ENCODE measurements at places on chromosomes 4 and X.

GRCh38 chr4:140856621-140857062 lies 100.5 kb upstream of the TBC1D9 start:
- DNase-seq, result peak; percentile 81

DNA sequence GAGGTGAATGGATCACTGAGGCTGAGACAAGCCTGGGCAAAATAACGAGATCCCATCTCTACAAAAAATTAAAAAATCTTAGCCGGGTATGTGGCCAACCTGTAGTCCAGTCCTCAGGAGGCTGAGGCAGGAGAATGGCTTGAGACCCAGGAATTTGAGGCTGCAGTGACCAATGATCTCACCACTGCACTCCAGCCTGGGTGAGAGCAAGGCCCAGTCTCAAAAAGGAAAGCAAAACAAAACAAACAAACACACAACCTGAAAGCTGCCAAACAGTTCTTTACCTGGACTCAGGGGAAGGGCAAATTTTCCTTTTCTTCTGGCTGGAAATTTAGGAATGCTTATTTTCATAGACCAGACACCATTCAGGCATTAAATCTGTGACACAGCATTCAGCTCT lies 163.1 kb upstream of the FAT1 start:
- DNase-seq, result no peak

- DNase-seq, result peak; percentile 72
Observed at GRCh38 chr4:125313497-125313896, 1.3 kb upstream of the FAT4 start.

GRCh38 chr4:87005369-87005689 lies 70.5 kb downstream of the AFF1 start:
- DNase-seq, result no peak

DNA sequence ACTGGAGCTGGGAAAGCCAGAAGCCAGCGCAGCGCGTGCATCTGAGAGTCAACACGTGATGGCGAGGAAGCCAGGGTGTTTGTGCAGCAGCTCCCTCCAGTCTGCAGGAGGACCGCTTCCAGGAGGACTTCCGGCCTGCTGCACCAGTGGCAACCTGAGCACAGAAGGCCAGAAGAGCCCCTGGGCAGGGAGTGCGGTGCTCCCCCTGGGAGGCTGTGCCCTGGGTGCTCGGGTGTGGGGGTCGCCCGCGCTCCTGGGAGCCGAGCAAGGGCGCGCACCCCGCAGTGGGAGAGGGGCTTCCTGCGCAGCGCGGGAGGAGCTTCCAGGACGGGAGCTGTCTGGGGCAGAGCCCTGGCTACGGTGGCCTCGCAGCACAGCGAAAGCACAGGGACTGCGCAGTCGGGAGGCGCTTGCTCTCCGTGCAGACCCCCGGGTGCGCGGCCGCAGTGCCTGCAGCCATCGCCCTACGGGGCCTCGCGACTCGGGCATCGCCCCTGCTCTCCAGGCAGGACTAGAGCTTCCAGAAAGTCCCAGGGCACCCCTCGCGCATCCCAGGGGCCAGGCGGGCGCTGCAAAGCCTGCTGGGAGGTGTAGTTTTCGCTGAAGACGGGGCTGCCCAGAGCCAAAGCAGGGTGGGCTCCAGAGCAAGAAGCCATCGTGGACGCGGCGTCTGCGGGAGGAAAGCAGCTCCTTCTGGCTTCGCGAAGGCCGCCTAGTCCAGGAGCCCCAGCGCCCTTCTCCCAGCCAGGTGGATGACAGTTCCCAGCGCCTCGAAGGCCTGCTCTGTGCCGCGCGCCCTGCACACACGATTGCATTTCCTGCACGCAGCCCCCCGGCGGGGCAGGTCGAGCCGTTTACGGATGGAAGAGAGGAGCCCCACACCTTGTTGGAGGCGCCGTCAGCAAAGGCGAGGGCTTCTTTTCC lies 24.1 kb upstream of the WFS1 start:
- no peak for DNase-seq

GRCh38 chr4:121073004-121073435 lies 685 bp upstream of the NDNF start:
- DNase-seq, result no peak

DNA sequence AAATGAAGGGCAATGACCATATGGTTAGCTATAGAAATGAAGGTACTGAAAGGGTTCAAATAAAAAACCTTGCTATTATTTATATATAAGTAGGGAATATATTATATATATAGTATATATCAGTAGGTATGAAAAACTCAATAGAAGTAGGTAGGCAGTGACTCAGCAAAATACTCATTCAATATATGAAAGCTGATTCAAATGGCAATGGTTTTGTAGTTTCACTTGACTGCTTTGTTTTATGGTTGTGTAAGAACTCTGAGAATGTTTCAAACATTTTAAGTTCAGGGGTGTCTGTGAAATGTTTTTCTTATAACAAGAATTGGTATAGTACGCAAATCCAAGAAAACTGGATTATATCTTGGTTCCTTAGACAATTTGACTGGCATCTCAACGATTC lies 4.1 kb downstream of the ZNF280C start:
- no peak for DNase-seq

- DNase-seq, result no peak
Observed at GRCh38 chrX:125769628-125770027, 396.5 kb downstream of the DCAF12L2 start.

DNA sequence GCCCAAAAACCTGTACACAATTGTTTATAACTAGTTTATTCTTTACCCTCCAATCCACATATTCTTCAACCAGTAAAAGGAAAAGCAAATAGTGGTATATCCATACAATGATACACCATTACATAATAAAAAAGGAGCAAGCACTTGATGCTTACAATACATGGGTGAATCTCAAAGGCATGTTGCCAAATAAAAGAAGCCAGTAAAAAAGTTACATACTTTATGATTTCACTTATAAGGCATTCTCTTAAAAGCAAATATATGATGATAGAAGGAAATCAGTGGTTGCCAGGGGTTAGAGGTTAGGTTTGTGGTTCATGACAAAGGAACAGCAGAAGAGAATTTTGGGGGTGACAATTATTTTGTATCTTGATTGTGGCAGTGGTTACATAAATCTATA lies 896.1 kb upstream of the LCORL start:
- peak; percentile 13 for DNase-seq

DNA sequence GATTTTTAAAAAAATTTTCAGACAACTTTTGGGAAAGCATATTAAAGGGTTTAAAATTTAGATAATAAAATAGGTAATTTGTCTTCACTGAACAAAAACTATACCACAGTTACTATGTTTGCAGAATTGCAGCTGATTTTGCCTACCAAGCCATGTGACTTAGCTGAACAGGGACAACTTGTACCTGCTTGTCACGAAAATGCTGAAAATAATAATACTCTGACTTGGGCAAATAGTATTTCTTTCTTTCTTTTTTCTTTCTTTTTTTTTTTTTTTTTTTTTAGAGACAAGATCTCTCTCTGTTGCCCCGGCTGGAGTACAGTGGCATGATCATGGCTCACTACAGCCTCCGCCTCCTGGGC lies 225.2 kb upstream of the PPP1R2C start:
- no peak for DNase-seq

GRCh38 chr4:23630110-23630509 lies 259.7 kb downstream of the PPARGC1A start:
- peak; percentile 4 for DNase-seq

- DNase-seq, result peak; percentile 59
Observed at GRCh38 chrX:13750204-13750603, 15.7 kb downstream of the OFD1 start.

DNA sequence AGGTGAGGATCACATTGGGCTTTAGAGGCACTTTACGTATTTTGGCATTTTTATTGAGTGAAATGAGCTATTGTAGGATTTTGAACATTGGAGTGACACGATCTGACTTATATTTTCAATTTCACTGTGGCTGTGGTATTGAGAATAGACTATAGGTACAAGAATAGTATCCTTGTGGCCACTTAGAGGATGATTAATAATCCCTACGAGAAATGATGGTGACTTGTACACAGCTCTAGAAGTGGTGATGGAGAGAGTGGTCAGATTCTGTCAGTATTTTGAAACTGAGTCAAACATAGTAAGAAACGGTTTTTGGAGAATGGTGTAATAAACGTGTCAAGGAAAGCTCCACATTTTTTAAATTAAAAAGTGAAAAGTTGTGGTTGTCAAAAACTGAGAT lies 494.7 kb downstream of the EPHA5 start:
- no peak for DNase-seq

DNA sequence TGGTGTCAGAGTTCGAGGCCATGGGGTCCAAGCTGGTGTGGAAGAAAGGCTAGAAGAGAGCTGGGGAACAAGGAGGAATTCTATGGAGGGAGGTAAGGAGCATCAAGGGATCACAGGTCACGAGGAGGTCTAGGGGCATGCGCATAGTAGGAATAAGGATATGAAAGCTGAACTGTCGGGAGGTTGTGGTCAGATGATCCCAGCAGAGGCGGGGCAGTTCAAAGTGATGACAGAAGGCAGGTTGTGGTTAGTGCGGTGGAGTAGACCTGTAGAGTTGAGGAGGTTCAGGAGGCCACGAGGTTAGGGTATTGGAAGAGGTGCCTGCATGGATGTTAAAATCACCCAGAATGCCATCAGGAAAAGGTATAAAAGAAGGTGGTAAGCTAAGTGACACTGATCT lies 156.3 kb downstream of the TMEM164 start:
- DNase-seq, result no peak

DNA sequence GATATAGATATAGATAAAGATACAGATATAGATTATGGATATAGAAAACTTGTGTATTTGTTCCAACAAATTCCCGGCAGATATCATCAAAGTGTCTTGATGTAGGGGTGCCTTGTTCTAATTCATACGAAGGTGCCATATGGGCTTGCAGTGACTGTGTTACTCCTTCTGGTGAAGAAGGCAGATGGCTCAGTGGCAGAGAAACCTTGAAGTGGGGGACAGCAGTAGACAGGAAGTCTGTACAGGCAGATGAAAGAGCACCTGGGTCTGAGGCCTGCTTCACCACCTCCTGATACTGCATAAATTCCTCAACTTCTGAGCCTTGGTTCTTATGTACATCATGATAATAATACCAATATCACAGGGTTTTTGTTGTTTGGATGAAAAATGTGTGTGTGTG lies 179.5 kb upstream of the GATB start:
- DNase-seq, result no peak

DNA sequence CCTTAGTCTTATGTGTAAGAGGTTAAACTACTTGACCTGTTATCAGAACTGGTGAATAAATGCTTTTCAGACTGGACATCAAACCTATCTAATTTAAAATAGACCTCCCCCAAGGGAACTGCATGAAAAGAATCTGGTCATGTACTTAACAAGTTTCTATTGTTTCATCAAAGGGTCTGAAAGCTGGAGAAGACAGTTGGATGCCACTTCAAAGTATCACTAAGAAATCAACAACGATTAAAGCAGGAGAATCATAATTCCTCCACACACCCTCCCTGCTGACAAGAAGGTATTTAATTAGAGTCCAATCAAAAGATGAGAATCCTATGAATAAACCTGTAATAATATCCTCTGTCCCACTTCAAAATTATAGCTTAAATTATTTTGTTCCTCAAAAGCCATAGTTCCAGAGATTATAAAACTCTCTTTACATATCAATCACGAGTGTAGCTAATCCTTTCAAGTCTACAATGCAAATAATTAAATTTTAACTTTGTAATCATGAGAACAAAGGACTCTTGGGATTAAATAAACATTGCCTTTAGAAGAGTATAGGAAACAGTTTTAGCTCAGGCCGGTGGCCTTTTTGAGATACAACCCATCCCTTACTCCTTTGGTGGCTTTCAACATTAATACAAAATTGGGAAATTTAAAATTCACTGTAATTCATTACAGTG lies 35.1 kb downstream of the TSPAN5 start:
- no peak for DNase-seq

GRCh38 chr4:77082886-77083608 lies 7.3 kb upstream of the CCNI start:
- no peak for DNase-seq

DNA sequence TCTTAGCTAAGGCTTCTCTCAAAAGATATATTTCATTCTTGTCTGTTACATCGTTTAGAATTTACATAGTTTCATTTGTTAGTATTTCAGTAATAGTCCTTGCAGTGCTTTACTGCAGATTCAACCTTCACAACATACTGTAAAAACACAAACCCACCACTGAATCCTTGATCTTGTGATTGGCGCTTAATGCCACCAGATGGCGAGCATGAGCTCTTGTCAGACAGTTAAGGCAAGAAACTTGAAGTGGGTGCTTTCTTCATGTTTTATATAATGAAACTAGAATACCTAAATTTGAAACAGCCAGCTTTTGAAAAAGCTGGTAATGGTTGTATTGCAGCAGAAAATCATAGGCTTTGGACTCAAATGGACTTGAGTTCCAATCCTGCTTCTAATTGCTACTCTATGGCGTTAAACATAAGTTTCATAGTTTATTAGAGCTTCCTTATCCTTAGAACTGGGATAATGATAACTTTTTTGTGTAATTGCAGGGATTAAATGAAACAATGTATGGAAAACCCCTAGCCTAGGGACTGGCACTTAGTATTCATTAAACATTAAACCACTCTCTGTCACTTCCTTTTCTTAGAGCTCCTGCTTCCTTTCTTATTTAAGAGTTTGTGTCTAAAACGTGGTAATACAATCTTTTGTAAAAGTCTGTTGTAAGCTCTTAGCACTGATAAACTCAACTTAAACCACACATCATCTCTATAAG lies 95.1 kb downstream of the USP9X start:
- peak; percentile 33 for DNase-seq

DNA sequence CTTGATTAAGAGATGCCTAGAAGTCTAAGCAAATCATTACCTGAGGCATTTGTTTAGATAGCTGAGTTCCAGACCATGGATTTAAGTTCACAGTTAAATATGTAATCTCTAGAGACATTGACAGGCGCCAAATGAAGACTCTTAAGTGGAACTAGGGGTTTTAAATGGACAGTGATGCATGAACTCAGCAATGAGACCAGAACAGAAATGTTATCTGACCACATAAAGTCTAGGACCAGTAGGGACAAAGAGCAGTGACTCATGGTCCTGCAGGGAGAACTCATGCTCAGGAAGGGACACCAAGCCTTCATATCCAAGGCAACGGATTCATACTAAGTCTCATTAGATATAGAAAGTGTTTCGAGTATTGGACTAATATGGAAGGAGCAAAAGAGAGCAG lies 152.3 kb downstream of the PPARGC1A start:
- no peak for DNase-seq

DNA sequence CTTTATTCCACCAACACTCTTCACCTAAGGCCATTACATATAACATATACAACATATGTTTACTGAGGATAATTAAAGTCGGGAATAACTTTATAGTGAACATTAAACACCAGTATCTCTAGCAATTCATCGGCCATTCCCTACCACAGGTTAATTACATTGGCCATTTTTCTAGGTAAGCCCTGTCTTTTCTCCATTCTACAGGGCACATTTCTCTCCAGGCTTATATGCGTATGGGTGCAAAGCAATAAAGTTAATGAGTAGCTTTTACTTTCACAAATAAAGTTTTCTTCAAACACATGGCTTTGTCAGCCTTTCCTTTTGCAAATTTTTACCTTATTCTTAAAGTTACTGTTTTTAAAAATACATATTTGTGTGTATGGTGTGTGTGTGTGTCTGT lies 111.9 kb upstream of the IQCM start:
- DNase-seq, result no peak

- no peak for DNase-seq
Observed at GRCh38 chrX:135490979-135491514, 29.4 kb upstream of the INTS6L start.

Data from A172 (cell line).